SJCRH30 (cell line): ENCODE measurements at places on chromosomes 4 and X. TPM values are rescaled to one million over a fixed set of nuclear protein-coding genes. Genes with fewer than 3 reads are reported as not detected.

The CCDC110 gene
- total RNA-seq = not detected in 2 replicates

DNA sequence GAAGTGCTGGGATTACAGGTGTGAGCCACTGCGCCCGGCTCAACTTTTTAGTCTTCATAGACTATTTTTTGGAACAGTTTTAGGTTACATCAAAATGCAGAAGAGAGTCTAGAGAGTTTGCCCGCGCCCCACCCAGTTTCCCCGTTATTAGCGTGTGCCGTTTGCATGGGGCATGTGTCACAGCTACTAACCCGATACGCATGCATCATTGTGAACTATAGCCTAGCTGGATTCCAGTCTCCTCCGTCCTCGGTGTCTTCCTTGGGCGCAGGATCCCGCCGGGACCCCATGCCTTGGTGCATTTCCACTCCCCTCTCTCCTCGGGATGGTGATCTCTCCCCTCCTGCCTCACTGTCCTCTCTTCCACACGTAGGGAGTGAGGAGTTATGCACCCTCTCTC lies 85.5 kb upstream of the ADRA2C start:
- H3K4me3 ChIP-seq = no peak overlapping the region
- peaks cover 11% of the 10 kb centered on the region for H3K27me3 ChIP-seq
- no peak for DNase-seq
- no peaks in the 10 kb centered on the region for H3K36me3 ChIP-seq
- no peak overlapping the region for H3K27ac ChIP-seq

DNA sequence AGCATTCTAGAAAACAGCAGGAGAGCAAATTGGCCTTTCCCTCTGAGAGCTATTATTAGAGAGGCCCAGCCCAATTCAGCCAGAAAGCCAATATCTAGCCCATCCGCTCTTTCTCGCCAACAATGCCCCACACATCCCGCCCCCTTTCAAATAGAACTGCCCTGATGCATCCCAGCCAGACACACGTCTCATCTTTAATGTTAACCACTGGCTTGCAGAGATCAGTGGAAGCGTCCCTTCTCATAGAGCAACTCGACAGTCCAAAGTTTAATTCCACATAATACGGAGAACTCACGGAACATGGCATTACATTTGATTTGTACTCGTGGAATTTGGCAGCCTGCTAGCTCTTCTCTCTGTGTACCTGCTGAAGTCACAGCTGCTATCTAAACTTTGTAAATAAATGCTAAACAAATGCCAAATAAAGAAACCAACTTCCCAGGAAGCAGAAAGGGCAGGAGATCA lies 304.4 kb downstream of the DHX15 start:
- H3K4me3 ChIP-seq = no peak overlapping the region
- no peak overlapping the region for H3K27ac ChIP-seq
- DNase-seq = no peak
- no peaks in the 10 kb centered on the region for H3K27me3 ChIP-seq
- H3K36me3 ChIP-seq = no peaks in the 10 kb centered on the region

The CT45A1 gene
- total RNA-seq = not detected in 2 replicates

DNA sequence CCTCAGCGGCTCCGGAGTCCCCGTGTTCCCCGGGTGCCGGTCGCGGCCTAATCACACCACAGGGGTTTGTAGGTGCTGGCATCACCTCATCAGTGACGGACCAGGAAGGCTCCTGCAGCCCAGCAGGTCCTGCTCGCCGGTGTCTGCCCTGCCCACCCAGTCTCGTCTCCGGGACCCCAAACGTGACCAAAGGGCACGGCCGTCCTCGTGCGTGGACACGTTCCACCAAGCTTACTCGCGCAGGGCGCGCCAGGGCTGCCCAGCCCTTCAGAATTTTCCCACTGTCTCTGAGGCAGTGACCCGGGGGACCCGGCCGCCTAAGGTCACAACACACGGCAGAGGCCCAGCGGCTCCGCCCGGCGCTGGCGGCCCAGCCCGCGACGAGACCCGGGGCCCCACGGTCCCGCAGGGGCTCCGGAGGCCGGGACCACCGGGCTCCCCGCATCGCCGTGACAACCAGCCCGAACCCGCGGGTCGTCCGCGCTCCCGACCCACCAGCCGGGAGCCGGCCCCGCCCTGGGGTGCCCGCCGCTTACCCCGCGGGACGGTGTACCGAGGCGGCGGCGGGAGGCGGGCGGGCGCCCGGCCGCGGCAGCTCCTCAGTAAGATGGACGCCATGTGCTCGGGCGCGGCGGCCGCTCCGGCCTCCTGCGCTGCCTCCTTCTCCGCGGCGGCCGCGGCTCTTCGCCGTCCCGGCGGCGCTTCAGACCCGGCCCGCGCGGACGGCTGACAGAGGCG lies 454 bp downstream of the LETM1 start:
- peak overlapping the region; percentile 68 for H3K4me3 ChIP-seq
- no peaks in the 10 kb centered on the region for H3K27me3 ChIP-seq
- H3K27ac ChIP-seq = peak overlapping the region; percentile 14; the same call in 1 of the 2 replicates

DNA sequence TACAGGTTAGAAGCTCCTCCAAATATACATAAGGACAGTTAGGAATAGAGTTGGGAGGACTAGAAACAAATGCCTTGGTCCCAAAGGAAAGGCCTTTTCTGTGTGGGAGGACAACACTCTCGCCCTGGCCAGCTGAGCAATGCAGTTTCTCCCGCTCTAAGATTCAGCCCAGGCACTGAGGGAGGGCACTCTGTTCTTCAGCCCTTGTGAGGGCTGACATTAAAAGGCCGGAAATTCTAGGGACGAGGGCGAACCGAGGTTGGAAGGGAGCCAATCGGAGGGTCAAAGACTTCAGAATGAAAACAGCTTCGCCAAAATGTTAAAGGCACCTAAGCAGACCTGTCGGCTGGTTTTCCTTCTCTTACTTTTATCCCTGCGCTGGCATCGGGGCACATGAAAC lies 2.9 kb upstream of the PTCHD1 start:
- DNase-seq = no peak
- H3K36me3 ChIP-seq = no peaks in the 10 kb centered on the region
- H3K27ac ChIP-seq = no peak overlapping the region
- no peak overlapping the region for H3K4me3 ChIP-seq
- H3K27me3 ChIP-seq = no peaks in the 10 kb centered on the region

- H3K4me1 ChIP-seq = peaks cover 6% of the 10 kb centered on the region
- DNase-seq = no peak
- H3K27ac ChIP-seq = no peak overlapping the region
- no peak overlapping the region for H3K4me3 ChIP-seq
- H3K27me3 ChIP-seq = no peaks in the 10 kb centered on the region; the same call in 1 of the 2 replicates
Observed at GRCh38 chr4:78770091-78770642, 6.0 kb upstream of the BMP2K start.
